ENCODE measurements at places on chromosomes 2 and 18.

- no peak for DNase-seq
Observed at GRCh38 chr2:42980764-42981416, 188.5 kb upstream of the HAAO start.

- DNase-seq, result peak; percentile 30
Observed at GRCh38 chr2:190948671-190949070, 65.3 kb downstream of the STAT1 start.

DNA sequence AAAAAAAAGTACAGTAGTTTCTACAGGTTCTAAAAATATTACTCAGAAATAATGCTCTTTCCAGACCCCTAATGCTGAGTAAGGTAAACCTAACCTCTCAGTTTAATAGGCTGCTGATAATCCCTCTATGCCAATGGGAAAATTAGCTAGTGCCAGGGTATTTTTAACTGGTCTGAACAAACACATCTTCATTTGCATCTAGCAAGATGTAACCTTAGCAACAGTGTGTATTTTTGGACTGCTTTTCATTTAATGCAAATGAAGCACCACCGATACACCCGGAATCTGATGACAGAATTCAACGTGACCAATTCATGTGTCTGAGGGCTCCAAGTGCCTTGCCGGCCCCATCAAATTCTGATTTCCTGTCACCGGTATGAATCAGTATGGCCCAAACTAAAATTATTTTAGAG is 47.4 kb upstream of the CYRIA start:
- no peak for DNase-seq

GRCh38 chr2:169015943-169016342 is 15.2 kb downstream of the ABCB11 start:
- DNase-seq, result no peak

GRCh38 chr18:58552896-58553295 is 76.0 kb downstream of the ALPK2 start:
- DNase-seq, result no peak

GRCh38 chr18:49839012-49839411 is 25.7 kb upstream of the ACAA2 start:
- DNase-seq, result no peak

DNA sequence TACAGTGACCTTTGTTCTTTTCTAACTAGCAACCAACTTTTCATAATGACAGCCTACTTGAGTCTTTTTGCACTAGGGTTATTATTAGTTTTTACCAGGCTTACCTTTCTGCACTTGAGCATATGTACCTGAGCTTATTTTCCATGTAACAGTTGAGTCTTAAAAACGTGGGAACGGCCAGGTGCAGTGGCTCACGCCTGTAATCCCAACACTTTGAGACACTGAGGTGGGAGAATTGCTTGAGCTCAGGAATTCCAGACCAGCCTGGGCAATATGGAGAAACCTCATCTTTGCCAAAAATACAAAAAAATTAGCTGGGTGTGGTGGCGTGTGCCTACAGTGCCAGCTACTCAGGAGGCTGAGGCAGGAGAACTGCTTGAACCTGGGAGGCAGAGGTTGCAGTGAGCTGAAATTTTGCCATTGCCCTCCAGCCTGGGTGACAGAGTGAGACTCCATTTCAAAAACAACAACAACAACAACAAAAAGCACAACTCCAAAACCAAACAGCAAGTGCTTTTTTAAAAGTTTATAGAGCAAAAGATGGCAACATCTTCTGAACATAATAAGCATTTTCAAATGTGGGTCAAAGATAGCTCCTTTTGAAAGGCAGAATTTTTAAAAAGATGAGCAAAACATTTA is 57.1 kb upstream of the CD28 start:
- no peak for DNase-seq

DNA sequence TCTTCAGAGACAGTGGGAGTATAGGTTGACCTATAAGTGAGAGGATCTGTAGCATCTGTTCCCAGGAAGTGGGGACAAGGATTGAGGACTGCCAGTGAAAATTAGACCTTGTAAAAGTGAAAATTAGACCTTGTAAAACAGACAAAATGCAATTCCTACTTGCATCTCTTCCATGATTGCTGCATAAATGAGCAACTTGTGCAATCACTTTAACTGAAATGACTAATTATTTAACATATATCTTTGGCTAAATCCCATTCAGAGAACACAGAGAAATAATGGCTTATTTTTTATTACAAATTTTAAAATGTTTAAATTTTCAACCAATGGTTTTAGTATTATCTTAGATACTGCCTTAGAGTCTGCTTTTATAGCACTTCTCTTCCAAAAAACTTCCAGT is 67.2 kb upstream of the NABP1 start:
- no peak for DNase-seq

DNA sequence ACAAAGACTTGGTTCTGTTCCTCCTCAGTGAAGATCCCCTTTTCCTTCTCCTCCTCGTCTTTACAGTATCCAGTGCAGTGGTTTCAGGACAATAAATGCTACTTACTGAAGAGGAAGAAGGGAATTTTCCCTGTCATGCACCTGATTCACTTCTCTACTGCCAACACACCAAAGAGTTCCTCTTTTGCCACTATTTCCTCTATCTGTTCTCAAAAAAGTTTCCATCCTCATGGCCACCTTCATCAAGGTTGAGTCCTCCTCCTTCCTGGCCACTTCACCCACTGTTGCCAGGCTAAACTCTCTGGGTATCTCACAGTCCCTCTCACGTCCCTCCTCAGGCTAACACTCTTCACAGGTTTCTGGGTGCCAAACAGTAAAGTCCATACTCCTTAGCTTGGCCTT is 41.7 kb downstream of the PLEKHM3 start:
- no peak for DNase-seq

- no peak for DNase-seq
Observed at GRCh38 chr2:231960810-231961348, 634 bp upstream of the DIS3L2 start.

GRCh38 chr2:171056307-171056706 is 104.4 kb downstream of the TLK1 start:
- DNase-seq, result no peak

Measured in T-helper 2 cell treated with Interferon-gamma antibody and Interleukin-4, amounts not matched to agents 5 μg/mL and 100 μg/mL, for 36 hours (primary cell).